ENCODE measurements at places on chromosomes 12 and 14.

GRCh38 chr14:101761881-101762529 is 496 bp downstream of the PPP2R5C start:
- DNase-seq, result no peak

DNA sequence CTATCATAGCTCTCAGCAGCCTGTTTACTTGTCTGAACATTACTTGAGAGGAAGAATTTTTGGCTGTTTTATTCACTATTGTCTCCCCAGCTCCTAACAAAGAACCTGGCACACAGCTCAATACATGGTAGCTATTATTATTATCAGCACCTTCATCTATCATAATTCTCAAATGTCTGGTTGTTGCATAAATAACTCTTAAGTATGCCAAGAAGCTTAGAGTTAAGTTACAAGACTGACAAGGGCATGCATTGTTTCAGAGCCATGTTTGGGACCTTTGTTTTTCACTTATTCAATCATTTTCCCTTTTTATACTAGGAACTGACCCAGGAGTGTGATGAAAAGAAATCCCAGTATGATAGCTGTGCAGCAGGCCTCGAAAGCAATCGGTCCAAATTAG is 77.5 kb upstream of the ATP2A2 start:
- no peak for DNase-seq

GRCh38 chr12:57543581-57543980 is 3.4 kb downstream of the DCTN2 start:
- no peak for DNase-seq

GRCh38 chr12:24102676-24103075 is 153.2 kb upstream of the SOX5 start:
- no peak for DNase-seq

DNA sequence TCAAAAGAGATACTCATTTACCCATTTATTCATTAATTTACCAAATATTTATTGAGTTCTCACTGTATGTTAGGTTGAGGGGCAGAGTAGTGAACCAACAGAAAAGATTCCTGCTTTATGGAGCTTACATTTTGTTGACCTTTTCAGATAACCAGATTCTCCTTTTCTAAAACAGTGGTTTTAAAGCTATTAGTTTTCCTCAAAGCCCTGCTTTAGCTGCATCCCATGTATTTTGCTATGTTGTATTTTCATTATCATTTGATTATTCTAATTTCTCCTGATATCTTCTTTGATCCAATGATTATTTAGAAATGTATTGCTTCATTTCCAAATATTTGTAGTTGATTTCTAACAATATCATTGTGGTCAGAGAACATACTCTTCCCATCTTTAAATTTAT is 53.6 kb downstream of the EML1 start:
- DNase-seq, result no peak

DNA sequence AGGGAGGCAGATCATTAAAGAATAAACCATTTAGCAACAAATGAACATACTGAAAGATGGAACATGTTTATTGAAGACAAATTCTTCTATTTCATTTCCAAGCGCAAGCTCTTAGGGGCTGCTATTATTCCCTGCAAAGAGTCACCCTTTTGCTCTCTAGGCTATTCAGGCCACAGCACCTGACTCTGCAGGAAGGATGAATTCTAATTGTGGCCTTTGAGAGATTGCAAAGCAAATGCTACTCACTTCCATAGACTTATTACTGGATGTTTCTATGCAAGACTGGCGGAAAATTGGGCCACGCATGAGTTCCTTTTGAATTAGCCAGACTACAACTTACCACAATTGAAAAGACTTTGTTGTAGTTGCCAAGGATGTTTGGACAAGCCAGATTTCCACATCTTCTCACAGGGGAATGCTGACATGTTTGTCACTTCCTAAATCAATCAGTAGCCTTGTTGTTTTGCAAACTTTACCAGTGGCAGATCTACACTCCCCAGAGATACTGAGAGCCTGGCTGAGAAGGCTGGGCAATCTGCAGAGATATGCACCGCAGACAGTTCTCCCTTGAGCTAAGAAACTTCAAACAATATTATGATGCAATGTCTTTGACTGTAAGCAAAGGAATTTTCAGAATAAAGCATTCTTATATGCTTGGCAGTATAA is 334.3 kb upstream of the SYT1 start:
- DNase-seq, result no peak

- DNase-seq, result no peak
Observed at GRCh38 chr14:35333797-35334743, 41.9 kb downstream of the PSMA6 start.

GRCh38 chr12:94074980-94075629 is 73.3 kb upstream of the PLXNC1 start:
- DNase-seq, result no peak

- DNase-seq, result no peak
Observed at GRCh38 chr12:112153893-112154219, 28.5 kb downstream of the TRAFD1 start.

GRCh38 chr12:11894890-11895289 is 175.8 kb upstream of the BCL2L14 start:
- no peak for DNase-seq

DNA sequence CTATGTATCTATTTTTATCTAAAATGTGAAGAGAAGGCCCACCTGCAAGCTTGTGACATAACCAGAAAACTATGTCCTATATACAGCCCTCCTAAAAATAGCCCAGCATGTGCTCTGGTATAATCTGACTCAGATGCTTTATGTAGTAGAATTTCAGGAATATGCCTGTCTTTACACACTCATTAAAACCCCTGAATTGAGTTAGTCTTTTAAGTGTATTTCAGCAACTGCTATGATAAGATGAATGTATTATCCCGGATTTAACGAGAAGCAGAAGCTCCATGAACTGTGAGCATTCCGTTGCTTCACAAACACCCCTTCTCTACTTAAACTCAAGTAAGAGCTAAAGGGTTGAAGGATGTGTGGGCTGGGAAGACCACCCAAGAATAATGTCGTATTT is 89.9 kb upstream of the PRICKLE1 start:
- no peak for DNase-seq

GRCh38 chr14:101380512-101380911 is 180.8 kb upstream of the DIO3 start:
- no peak for DNase-seq

DNA sequence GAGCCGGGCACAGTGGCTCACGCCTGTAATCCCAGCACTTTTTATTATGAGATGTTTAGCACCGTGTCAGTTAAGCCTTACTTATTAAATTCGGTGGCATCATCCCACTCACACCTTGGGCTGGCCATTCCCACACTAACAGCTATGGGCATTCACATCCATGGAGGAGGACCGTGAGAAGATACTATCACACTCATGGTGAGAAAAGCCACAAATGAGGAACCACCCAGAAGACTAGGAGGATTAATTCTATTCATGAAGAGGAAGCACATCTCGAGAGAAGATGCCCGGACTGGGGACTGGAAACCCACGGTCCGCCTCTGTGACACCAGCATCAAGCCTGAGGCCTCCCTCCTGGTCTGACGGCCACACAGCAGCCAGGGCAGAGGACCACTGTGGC is 4.9 kb downstream of the CDC42BPB start:
- no peak for DNase-seq

DNA sequence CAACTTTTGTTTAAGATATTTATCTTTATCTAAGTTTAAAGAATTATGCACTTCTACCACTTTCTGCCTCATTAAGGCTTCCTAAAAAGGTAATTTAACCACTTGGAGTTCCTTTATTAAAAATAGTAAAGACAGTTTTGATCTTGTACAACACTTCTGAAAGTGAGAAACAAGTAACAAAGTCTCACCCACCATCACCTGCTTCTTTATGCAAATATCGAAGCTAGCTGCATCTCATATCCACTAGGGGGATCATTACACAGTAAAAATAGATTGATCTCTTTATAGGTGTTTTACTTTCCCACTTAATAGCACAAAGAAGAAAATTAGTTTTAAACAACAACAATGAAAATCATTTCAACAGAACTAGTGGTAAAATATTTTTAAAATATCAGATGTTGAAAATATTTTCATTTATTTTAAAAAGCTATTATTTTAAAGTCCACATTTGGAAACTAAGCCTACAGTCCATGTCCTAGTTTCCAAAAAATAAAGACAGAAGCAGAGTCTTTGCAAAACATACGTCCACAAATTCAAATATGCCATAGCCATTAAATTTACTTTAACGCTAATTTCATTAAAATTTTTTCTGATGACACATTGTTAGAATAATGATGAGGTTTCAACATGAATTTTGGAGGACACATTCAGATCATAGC is 160.0 kb upstream of the SOX5 start:
- no peak for DNase-seq

DNA sequence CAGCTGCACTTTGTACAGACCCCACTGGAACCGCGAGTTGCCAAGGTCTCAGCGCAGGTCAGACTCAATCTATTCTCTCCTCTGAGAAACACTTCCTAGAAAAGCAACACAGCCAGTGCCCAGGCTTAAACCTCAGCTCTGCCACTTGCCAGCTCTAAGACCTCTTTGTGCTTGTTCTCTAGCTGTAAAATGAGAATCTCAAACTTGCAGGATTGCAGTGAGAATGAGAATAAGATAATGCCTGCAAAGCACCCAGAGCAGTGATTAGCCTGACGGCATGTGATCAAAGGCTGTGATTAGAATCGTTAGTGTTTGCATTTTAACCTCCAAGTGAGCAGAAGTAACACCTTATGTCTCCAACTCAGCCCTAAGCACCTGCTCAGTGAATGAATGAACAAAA is 21.3 kb downstream of the ANO2 start:
- no peak for DNase-seq

- no peak for DNase-seq
Observed at GRCh38 chr12:69570000-69570516, 15.2 kb upstream of the CCT2 start.

DNA sequence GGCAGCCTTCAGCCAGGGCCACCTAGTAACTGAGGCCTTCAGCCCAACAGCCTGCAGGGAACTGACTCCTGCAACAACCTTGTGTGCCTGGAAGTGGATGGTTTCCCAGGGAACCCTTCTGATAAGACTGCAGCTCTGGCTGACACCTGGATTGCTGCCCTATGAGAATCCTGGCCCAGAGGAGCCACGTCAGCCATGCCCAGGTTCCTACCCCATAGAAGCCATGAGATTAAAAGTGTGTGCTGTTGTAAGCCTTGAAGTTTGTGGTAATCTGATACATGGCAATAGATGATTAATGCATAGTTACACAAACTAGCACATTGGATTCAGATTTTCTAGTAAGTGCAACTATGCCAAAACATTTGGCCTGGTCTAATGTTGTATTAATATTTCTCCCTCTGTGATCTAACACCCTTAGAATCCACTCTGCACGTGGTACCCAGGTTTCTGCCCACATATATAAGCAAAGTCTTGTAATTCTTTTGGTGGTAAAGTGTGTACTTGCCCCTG is 64.8 kb upstream of the BEGAIN start:
- DNase-seq, result no peak

DNA sequence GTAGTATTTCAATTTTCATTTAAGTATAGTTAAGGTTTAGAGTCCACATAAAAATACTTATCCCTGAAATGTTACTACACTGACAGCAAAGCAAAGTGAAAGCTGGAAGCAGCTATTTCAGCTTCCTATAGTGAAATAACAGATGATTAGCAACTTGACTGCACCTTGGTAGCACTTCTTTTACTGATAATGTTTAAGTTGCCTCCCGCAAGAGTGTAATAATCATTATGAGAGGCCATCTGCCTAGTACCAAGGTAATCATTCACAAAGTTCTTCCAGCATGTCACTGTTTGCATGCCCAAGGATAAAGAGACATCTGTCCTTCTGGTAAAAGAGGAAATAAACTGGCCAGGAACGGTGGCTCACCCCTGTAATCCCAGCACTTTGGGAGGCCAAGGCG is 69.8 kb downstream of the LIN7A start:
- DNase-seq, result no peak
